Muscle of leg (tissue), 16 donors: ENCODE measurements at places on chromosomes 11 and 22. TPM values are rescaled to one million over a fixed set of nuclear protein-coding genes. Genes with fewer than 3 reads are reported as not detected.

DNA sequence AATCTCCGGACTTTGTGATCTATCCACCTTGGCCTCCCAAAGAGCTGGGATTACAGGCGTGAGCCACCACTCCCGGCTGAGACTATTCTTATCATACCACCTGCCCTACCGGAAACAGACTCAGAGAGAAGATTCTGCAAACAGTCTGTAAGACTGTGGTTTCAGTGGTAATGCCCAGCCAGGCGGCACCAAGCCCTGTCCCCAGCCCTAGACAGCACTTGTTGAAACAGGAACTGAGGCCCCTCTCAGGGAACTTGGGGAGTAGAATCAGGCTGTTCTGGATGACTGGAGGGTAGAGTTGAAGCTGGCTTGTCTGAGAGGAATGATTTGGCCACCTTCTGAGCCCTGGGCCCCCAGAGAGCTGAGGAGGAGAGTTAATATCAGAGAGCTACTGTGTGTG is 1.3 kb upstream of the INSC start:
- peak; percentile 13 for DNase-seq

Gene GAL
- 0.40 TPM for total RNA-seq

- DNase-seq, result no peak
These were observed 5.1 kb upstream of the KLHL35 start for GRCh38 chr11:75437966-75438659.

Gene SAA4
- not detected for total RNA-seq

DNA sequence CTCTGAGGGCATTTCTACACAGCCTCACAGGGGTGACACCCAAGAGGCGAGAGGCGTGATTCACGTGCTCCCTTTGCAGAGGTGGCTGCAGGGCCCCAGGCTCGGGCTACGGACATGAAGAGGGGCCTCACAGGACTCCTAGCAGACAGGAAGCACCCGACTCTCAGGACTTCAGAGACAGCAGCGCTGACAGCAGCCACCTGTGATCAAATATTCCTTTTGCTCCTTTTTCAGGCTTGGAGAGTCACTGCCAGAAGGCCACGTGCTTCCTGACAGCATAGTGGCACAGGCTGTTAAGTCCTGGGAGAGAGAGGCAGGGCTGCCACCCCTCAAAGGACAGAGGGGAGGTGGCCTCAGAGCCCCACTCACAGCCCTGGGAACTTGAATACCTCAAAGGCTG is 348.9 kb downstream of the CADM1 start:
- no peak for DNase-seq

Gene APOA5
- total RNA-seq, result not detected

DNA sequence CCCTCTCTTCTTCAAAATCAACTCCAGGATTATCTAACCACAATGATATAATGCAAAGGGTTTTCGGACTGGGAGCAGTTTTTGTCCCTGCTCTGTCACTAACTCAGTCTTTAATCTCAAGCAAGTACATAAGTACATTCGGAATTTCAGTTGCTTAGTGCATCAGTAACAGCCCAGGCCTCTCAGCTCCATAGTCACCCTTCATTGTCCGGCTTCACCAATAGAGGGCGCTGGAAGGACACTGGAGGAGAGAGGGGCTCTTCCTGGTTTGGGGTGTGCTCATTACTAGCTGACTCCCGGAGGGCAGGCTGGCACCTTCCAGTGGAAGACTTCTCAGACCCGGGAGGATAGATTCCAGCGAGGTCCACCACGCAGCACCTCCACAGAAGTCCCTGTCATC is 90.4 kb upstream of the PDGFD start:
- no peak for DNase-seq

Gene MMP27
- total RNA-seq, result 0.09 TPM

- DNase-seq, result no peak
These were observed 2.3 kb downstream of the CYB5R3 start for GRCh38 chr22:42646569-42647525.

Gene SMTNL1
- total RNA-seq, result 143 TPM
